A375 (cell line): ENCODE measurements at places on chromosomes 2 and 18. TPM values are rescaled to one million over a fixed set of nuclear protein-coding genes. Genes with fewer than 3 reads are reported as not detected.

RAMP1 gene
- 96.5 and 109 TPM in 2 replicates for total RNA-seq

MAP3K19 gene
- not detected in 2 replicates for total RNA-seq

PLGLB2 gene
- 0.30 and 0.74 TPM in 2 replicates for total RNA-seq

CNTNAP5 gene
- total RNA-seq, result 0.11 TPM in 1 of 2 replicates, not detected in the other

ANKRD29 gene
- total RNA-seq, result 5.9 and 10.1 TPM in 2 replicates

L3MBTL4 gene
- 0.27 and 0.72 TPM in 2 replicates for total RNA-seq

KIAA2012 gene
- 0.08 TPM in 1 of 2 replicates, not detected in the other for total RNA-seq

IRS1 gene
- total RNA-seq, result 9.2 and 9.8 TPM in 2 replicates

TNS1 gene
- 0.50 and 1.7 TPM in 2 replicates for total RNA-seq

CASP8 gene
- total RNA-seq, result 21.4 and 25.8 TPM in 2 replicates

MEP1B gene
- not detected in 2 replicates for total RNA-seq

CENPA gene
- 21.2 and 27.1 TPM in 2 replicates for total RNA-seq

CXCR1 gene
- not detected in 2 replicates for total RNA-seq

NXPH2 gene
- total RNA-seq, result 0.42 TPM in 1 of 2 replicates, not detected in the other

PLA2R1 gene
- total RNA-seq, result 0.79 and 0.88 TPM in 2 replicates

RAD51AP2 gene
- 0.08 and 0.11 TPM in 2 replicates for total RNA-seq

MERTK gene
- 0.13 TPM in 1 of 2 replicates, not detected in the other for total RNA-seq

STRADB gene
- total RNA-seq, result 12.8 and 13.0 TPM in 2 replicates
